ENCODE measurements at places on chromosomes 5 and 9.

- no peak for DNase-seq
Measured at GRCh38 chr9:81787747-81788632, 98.6 kb upstream of the TLE1 start.

DNA sequence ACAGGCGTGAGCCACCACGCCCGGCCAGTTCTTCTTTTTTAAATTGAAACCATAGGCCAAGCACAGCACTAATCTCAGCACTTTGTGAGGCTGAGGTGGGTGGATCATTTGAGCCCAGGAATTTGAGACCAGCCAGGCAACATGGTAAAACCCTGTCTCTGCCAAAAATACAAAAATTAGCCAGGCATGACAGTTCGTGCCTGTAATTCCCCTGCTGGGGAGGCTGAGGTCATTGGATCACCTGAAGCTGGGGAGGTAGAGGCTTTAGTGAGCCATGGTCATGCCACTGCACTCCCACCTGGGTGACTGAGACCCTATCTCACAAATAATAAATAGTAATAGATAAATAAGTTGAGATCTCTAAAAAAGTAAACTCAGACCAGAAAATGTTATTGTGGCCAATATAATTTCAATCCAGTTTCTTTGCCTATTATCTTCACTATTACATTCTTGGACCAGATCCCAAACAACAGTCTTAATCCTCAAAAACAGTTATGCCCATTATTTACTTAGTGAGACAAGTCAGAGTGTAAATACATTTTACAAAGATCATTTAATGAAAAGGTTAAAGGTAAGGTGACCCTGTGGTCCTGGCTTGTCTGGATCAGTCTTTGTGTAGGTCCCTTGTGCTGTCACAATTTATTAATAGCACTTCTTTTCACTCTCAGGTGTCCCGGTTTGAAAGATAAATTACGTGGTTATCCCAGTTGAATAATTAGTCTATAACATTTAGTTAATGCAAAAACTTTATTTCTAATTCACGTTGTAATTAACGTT lies 53.6 kb downstream of the RAB24 start:
- no peak for DNase-seq

DNA sequence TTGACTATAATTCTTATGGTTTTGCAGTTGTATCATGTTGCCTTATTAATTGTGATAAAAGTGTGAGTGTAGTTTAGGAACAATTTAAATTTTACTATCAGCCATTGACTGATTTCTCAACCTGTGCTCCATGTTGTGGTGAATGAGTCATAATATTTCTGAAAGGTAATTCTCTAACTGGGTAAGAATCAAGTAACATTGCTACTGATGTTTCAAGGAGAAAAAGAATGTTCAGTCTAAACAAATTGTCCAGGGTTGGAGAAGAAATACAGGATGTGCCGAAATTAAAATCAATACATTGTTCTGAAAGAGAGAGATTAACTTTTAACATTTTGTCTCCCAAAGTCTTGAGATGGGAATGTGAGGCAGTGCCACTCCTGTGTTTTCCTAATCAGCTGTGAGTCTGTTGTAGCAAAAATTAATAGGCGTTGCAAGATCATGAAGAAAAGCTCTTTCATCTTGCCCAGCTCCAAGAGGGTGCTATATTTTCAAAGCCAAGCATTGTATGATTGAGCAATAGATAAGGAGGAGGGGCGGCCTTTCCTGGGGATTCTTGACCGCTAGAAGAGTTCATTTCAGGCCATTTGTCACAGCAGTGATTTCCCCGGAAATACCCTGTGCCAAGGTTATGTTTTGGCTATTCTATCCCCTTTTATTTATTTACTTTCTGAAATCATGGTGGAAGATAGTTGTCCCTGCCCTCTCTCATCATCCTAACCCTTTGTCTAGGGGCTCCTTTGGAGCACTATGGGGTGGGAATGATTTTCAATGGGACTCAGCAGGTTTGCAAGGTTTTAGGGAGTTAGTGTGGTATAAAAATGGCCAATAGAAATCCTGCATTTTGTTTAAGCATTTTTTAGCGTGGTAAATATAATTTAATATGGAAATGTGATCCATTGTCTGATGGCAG lies 151.6 kb downstream of the FOCAD start:
- no peak for DNase-seq

GRCh38 chr5:157511651-157512644 lies 51.9 kb downstream of the NIPAL4 start:
- DNase-seq, result no peak

- DNase-seq, result no peak
Measured at GRCh38 chr5:9440517-9440916, 105.4 kb downstream of the SEMA5A start.

- no peak for DNase-seq
Measured at GRCh38 chr5:35129276-35129675, 81.5 kb upstream of the AGXT2 start.

DNA sequence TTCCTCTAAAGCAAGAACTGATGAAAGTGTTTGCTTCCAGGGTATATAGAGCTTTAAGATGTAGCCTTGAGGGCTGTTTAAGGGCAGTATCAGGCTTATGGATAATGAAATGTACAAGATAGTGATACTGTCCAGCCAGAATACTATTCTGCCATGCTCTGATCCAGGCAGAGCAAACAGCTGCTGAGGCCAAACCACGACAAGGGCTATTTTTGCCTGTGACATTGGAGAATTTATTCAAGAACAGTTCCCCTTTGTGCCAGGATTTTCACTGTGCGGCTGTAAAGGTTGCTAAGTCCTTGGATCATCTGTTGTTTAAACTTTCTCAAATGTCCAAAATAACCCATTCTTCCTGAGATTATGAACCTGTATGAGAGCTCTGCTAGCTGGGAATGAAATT lies 70.4 kb downstream of the OTP start:
- DNase-seq, result no peak

Measured in NCI-H2081 treated with DMSO at 0.1 percent for 48 hours (cell line).